ENCODE measurements at places on chromosomes 5 and 9.

- peak; percentile 73 for DNase-seq
These were observed 85.5 kb downstream of the DCP2 start for GRCh38 chr5:113061846-113062780.

GRCh38 chr5:161078793-161079192 lies 226.8 kb upstream of the ATP10B start:
- no peak for DNase-seq

DNA sequence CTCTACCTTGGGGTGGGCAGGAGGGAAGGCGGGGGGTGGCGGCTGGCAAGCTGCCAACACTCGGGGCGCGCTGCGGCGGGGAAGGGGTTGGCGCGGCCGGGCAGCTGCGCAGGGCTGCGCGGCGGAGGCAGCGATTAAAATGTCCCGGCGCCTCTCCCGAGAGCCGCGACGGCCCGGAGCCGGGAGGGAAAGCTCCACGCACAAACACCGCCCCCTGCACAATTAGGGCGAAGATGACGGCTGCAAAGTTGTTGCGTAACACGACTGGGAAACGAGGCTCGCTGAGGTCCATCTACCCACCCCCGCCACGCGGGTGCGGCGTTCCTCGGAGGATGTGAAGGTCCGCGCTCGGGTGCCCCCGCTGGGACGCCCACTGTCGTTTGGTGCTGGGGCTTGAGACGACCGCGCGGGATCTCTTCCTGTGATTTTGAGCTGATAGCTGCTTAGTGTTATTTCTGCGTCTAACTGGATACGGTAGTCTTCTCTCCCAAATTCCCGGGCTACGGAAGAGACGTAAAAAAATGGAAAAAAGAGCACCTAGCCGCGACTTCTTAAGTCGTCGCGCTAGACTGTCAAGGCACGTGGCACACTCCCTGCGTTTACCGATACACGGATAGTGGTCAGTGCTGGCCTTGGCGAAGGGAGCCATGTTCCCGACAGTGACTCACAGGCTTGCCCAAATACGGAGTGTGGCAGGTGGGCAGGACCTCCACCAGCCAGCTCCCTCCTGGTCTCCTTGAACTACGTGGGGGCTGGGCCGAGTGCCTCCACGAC lies 958 bp upstream of the NFIL3 start:
- no peak for DNase-seq

GRCh38 chr9:75588808-75589207 lies 301.7 kb upstream of the PCSK5 start:
- no peak for DNase-seq

- DNase-seq = no peak
These were observed 27.7 kb upstream of the GAS1 start for GRCh38 chr9:86975036-86975435.
